Stimulated activated CD8-positive, alpha-beta memory T cell treated with anti-CD3 and anti-CD28 coated beads, Interleukin-7, amount 100 ng/mL, for 4 hours (primary cell): ENCODE measurements at places on chromosomes 16 and 17.

- no peak for DNase-seq
These were observed 122.6 kb downstream of the SOCS1 start for GRCh38 chr16:11133344-11133943.

DNA sequence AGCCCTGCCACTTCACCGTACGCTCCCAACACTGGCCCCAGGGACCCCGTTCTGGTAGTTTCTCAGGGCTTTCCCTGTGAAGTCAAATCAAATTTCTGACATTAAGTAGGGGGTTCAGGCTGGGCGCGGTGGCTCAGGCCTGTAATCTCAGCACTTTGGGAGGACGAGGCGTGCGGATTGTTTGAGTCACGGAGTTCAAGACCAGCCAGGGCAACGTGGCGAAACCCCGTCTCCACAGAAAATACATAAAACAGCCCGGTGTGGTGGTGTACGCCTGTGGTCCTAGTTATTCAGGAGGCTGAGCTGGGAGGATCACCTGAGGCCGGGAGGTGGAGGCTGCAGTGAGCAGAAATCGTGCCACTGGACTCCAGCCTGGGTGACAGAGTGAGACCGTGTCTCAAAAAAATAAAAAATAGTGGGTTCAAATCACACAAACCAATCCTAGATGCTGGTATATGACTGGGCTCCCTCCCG lies 632 bp downstream of the CYBC1 start:
- no peak for DNase-seq

DNA sequence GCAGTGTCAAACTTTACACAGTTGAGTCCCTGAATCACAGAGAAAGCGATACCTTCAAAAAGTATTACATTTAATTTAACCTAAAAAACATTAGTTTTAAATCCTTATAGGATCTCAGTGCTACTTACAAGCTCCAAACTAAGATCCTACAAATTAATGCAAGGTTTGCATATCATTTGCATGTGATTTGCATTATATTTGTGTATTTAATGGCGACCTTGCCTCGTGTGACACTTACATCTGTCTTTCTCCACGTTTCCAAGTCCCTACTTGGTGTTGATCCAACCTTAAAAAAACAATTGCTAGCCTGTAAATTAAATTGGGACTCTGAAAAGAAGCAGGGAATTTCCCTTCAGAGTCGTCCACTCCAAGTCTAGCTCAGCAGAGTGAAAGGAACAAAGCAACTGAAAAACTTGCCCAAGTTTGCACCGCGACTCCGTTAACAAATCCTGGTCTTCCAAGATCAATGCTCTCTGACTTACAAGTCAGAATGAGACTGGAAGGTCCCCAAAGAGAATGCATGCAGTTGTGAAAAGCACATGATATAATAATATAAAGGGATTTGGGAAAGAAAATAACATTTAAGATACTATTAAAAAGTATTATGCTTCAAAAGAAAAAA lies 739 bp upstream of the FAM117A start:
- DNase-seq, result no peak

DNA sequence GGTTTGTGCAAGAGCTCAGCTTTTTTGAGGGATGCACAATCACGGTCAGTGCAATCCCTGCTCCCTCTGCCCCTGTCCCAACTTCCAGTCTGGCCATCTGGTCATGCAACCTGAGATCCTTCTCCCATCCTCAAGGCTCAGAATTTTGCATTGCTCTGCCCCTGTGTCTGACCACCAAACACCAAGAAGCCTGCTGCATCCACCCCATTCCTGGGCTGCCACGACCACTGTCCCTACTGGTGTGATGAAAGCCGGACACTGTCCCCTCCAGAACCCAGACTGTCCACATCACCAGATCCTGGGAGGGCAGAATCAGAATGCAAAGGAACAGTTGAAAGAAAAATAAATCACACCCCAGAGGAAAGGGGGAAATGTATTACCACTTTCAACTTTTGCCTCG lies 231.0 kb downstream of the C16orf78 start:
- no peak for DNase-seq

DNA sequence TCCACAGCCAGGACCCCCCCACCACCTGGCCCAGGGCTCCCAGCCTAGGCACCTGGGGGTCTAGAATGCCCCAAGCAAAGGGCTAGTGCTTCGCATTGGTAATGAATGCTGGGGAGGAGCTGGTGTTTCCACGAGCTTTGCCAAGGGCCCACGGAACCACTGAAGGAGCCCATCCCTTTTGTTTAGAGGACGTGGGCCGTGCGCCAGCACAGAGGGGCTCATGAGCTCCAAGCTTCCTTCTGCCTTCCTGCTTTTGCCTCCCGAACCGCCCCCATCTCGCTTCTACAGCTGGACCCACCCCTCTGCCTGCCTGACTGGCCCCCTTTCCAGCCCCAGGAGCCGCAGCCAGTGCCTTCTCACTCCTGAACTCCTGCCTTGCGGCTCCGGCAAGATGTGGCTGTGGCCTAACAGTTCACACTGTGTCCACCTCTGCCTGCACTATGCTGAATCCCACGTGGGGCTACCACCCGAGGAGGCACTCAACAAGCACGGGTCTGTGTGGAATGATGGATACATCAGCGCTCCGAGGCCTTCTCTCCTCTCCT lies 31.8 kb upstream of the RASD1 start:
- DNase-seq, result no peak

DNA sequence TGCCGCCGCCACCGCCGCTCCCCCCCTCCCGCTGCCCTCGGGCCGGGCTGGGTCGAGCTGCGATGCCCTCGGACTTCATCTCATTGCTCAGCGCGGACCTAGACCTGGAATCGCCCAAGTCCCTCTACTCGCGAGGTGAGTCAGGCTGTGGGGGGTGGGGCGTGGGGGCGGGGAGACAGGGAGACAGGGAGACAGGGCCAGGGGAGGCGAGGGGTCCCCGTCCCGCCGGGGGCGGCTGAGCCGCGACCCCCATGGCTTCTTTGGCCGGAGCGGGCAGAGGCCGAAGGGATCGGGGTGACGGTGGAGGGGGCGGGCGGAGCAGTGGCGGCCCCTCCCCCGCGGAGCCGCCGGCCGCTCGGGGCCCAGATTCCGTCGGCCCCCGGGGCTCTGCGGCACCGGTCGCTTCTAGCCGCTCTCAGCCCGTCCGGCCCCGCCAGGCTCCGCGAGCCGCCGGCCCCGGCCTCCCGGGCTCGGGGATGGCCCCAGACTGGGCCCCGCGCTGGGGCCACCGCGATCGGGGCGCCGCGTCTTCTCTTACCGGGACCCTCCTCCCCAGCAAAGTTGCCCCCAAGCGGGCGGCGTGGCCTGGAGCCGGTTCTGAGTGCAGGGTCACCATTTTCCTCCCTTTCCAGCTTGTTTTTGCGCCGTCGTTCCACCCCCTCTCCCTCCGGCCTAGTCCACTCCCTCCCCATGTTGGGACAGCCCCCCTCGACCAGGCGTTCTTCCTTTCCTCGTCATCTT lies 644 bp downstream of the NFAT5 start:
- DNase-seq, result no peak

- no peak for DNase-seq
These were observed 9.0 kb upstream of the MRPL38 start for GRCh38 chr17:75913537-75914210.

DNA sequence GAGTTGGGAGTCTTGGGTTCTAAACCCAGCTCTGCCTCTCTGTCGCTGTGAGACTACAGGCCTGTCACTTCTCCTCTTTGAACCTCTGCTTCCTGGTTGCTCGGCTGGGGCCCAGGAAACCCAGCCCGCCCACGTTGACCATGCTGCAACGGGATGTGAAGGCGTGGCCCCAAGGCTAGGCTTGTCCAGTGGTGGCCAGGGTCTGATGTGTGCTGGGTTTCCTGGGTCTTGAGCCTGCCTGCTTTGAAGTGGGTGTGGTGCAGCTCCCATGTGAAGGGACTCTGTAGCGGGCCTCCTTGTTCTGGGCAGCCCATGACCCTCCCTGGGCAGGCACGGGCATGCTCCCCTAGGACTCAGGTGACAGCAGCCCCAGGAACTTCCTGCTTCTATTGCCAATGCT lies 82.3 kb downstream of the SDR42E1 start:
- DNase-seq, result no peak

DNA sequence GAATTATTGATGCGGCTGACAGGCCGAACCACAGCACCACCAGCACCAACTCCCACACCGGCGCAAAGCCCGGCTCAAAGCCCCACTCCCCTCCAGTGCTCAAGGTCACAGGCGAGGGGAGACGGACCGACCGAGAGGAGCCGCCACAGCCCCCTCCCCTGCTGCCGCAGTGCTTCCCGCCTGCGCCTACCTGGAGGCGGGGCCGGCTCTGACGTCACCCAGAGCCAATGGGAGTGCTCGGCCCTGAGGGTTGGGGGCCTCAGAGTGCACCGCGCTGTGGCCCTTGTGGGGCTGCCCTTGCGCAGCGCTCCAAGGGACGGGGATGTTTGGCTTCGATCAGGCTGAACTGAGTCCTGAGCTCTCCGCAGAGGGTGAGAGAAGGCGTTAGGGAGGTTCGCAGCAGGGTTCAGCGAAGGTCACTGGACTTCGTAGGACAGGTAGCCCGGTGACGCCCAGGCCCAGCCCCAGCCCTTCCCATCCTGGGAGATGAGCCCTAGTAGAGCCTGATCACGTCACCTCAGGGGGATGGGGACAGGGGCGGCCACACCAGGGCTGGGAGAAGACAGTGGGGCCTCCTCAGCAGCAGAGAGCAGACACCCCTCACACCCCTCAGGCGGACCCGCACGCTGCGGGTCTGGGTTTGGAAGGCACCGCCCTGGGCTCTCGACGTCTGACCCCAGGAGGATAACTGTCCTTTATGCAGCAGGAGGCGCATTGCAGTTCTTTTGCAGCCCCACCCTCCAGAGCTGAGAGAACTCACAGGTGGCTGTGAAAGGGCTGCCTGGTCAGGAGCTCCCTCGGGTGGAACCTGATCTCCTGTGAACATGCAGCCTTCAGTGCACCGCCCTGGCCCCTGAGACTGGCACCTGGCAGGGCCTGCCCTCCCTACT lies 1.5 kb downstream of the NDRG4 start:
- DNase-seq, result no peak

GRCh38 chr16:81486540-81487061 lies 42.0 kb downstream of the CMIP start:
- no peak for DNase-seq

DNA sequence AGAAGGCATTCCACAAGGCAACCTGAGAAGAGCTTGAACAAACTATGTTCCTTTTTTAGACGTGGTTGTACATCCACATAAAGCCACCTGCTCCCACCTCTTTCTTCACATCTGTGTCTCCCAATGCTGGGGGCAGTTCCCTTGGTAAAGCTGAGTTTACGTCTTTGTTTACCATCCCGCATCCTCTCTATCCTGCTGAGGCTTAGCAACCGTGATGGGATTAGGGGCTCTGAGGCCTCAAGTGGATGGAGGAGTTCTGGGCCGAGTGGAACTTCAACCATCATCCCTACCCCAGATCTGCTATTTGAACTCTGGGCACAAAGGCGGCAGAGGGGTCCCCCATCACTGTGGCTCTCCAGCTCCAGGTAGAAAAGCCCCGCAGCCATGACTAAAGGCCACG lies 94.2 kb upstream of the CREBBP start:
- DNase-seq, result no peak

GRCh38 chr16:14202095-14202494 lies 131.0 kb downstream of the MRTFB start:
- DNase-seq, result no peak

DNA sequence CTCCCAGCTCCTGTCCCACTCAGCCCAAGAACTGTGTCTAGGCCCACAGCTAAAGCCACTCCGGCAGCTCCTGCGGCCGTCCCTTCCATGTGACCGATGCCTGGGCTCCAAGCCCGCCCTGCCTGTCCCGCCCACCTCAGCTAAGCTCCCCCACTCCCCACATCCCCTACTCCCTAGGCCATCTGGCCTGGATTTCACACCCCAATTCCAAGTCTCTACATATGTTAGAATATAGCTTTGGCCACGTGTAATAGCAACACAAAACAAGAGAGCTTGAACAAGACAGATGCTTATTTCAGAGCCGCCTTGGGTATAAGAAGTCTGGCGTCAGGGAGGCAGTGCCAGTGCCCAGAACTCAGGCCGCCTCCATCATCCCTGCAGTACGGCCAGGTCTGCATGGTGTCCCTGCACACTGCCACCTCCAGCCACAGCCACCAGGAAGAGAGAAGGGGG lies 30.0 kb upstream of the USP22 start:
- DNase-seq, result no peak

DNA sequence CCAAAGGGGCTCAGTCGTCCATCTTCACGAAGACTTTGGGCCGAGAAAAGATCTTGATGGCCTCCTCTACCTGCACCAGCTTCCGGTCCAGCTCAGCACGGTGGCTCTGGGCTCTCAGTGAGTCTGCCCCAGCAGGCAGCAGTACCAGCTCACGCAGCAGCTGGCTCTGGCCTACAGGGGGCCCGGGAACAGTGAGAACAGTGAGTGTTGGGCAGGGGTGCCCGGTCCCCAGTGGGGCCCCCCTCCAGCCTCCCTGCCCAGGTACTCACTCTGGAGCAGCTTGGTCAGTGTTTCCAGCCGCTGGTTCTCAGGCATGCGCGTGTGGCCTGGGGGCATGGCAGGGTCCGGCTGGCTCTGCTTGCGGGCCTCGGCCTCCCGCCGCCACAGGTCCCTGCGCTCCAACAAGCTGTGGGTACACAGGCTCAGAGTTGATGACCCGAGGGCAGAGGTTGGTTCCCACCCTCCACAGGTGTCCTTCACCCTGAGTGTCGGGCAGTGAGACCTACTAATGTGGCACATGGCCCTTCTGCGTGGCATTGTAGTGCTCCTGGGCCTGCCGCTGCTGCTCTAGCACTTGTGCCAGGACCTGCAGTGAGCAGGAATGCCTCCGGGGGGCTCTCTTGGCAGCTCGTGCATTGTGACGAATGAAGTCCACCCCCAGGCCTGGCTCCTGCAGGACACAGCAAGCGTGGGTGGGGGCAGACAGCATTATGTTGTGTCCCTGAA lies 2.6 kb downstream of the PARD6A start:
- no peak for DNase-seq

GRCh38 chr17:32927724-32928585 lies at the start of gene TMEM98:
TSS of gene TMEM98 (plus strand) at chr17:32928153. CDS start at chr17:32931529, 3,376 bp downstream.
- DNase-seq, result no peak

GRCh38 chr16:15856901-15857698 lies at the start of gene MYH11:
TSS of gene MYH11 (minus strand) at chr16:15857028. CDS start at chr16:15838252, 18,776 bp downstream.
- no peak for DNase-seq

DNA sequence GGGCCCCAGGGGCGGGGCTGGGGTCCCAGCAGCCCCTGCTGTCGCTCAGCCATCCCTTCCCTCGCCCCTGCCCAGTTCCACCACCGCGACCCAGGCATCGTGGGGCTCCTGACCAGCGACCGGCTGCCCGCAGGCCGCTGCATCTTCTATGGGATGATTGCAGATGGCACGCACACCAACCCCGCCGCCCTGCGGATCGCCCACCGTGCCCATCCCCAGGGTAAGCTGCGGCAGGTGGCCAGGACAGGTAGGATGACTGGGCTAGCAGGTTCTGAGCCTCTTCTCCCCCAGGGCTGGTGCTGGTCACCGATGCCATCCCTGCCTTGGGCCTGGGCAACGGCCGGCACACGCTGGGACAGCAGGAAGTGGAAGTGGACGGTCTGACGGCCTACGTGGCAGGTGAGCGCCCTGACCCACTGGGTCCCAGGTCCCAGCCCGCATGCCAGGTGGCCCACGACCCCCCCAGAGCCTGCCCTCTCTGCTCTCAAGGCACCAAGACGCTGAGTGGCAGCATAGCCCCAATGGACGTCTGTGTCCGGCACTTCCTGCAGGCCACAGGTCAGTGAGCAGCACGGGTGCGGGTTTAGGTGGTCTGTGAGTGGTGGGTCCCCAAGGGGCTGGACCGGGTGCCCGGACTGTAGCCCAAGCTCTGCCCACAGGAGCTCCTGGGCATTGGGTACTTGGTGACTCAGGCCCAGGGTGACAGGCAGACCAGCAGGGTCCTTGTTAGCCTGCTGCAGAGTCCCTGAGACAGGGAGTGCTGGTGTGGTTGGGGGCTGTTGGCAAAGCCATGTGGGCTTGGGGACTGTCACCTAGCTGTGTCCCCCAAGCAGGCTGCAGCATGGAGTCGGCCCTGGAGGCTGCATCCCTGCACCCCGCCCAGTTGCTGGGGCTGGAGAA lies 2.8 kb downstream of the CEMP1 start:
- DNase-seq, result no peak
